NCI-H524 treated with DMSO at 0.1 percent for 48 hours (cell line): ENCODE measurements at places on chromosomes 12 and 14.

- no peak for DNase-seq
Measured at GRCh38 chr12:6644903-6645302, 2.3 kb downstream of the ACRBP start.

DNA sequence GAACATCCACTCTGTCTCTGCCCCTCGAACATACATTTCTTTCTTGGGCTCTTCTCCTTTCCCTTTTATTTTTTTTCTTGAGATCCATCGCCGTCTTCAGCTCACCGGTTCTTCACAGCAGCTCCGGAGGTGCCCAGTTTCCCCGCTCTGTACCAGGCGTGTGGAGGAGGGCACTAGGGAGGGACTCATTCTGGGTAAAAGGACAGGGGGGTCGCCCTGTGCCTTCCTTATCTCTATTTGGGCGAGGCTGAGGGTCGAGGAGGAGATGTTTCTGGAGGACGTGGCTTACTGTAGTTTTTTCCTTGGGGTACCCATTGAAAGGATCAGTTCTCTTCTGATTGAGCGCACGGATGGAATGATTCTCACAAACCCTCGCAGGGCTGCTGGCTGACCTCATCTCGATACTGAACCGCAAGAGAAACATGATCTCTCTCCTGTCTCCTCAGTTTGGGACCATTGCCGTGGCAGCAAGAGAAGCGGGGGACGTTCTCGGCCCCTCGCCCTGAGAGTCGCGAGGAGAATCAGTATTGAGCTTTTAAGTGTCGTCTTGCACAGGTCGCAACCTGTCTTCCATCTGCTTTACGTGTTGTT, 386 bp downstream of the LIN52 start:
- DNase-seq, result no peak

- no peak for DNase-seq
Measured at GRCh38 chr12:26239852-26240815, 44.8 kb downstream of the SSPN start.

DNA sequence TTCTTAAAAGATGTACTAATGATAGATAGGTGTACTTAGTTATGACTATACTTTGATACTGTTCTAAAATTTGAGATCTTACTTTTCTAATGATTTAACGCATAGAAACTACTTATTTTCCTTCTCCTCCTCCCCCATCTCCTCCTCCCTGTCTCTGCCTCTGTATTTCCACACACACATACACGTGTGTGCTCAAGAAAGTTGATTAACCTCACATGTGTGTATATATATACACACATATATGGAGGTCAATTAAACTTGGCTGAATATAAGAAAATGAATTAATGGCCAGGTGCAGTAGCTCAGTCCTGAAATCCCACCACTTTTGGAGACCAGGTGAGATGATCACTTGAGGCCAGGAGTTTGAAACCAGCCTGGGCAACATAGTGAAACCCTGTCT, 362.7 kb upstream of the SYT1 start:
- no peak for DNase-seq
